Left ventricle myocardium superior (tissue), 1 donor: ENCODE measurements at places on chromosomes 5 and 9. TPM values are rescaled to one million over a fixed set of nuclear protein-coding genes. Genes with fewer than 3 reads are reported as not detected.

HSD17B4 gene
- total RNA-seq = 290 TPM

FCN2 gene
- not detected for total RNA-seq

SH3PXD2B gene
- 5.0 TPM for total RNA-seq

ALDH1A1 gene
- total RNA-seq = 23.3 TPM

TSSK1B gene
- total RNA-seq = not detected

SHOC1 gene
- not detected for total RNA-seq

ACTBL2 gene
- not detected for total RNA-seq

DHX29 gene
- 20.7 TPM for total RNA-seq

SOX30 gene
- not detected for total RNA-seq

AK8 gene
- 0.42 TPM for total RNA-seq

LRRC70 gene
- 1.4 TPM for total RNA-seq

PDZD2 gene
- total RNA-seq = 80.1 TPM

PGM5 gene
- 150 TPM for total RNA-seq

GRIN1 gene
- not detected for total RNA-seq

PTGDS gene
- total RNA-seq = 5,424 TPM

NACC2 gene
- 39.1 TPM for total RNA-seq

ZSWIM6 gene
- 8.0 TPM for total RNA-seq

KIF4B gene
- 0.05 TPM for total RNA-seq

IFNK gene
- total RNA-seq = not detected

IL3 gene
- total RNA-seq = not detected

S100Z gene
- 0.20 TPM for total RNA-seq

MARCOL gene
- not detected for total RNA-seq

ROPN1L gene
- 0.20 TPM for total RNA-seq

BARX1 gene
- not detected for total RNA-seq
